ENCODE measurements at places on chromosomes 3 and 15. TPM values are rescaled to one million over a fixed set of nuclear protein-coding genes. Genes with fewer than 3 reads are reported as not detected.

- H3K27ac ChIP-seq: no peak overlapping the region
- DNase-seq: no peak
- H3K4me1 ChIP-seq: no peaks in the 10 kb centered on the region
- H3K27me3 ChIP-seq: no peaks in the 10 kb centered on the region
- no peak overlapping the region for H3K4me3 ChIP-seq
Observed at GRCh38 chr3:195352895-195353488, 82.0 kb upstream of the XXYLT1 start.

The ACVR2B gene
- total RNA-seq: 6.3 TPM

GRCh38 chr15:37015035-37015434 lies 85.3 kb downstream of the MEIS2 start:
- no peak overlapping the region for H3K27ac ChIP-seq
- H3K4me1 ChIP-seq: no peaks in the 10 kb centered on the region
- no peaks in the 10 kb centered on the region for H3K27me3 ChIP-seq
- no peaks in the 10 kb centered on the region for H3K36me3 ChIP-seq

The CAV3 gene
- 0.38 TPM for total RNA-seq

The CKMT1A gene
- total RNA-seq: 0.14 TPM

DNA sequence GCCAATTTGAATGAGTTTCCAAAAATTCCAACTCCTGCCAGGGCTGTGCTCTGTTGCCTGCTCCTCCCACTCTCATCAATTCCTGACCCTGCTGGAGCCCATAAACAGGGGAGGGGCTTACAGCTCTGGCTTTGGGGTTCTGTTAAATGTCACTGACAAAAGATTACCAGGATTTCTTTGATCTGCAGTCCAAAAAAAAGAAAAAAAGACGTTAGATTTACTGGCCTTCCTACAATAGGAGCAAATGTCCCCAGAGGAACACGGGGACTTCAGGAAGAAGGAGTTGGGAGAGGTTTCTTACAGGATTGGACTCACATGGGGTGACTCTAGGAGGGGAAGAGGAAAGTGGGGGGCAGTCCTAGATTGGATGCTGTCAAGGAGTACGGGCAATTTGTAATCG lies 84.3 kb upstream of the RNF7 start:
- no peaks in the 10 kb centered on the region for H3K36me3 ChIP-seq
- no peak overlapping the region for H3K4me3 ChIP-seq
- peaks cover 18% of the 10 kb centered on the region for H3K27me3 ChIP-seq

DNA sequence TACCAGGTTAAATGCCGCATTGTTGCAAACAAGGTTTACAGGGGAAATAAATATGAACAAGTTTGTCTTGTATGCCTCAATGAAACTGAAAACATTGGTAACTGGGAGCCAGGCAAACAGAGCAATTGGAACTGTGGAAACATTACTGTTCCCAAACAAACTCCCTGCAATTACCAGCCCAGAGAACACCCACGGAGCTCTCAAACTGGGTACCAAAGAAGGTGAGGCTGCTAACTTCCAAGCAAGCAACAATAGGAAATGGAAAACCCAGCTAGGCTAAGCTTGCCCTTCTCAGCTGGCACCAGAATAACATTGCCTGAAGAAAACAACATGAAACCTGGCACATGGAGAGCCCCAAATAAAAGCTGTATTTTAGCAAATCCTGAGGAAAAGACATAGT lies 218.9 kb upstream of the THRB start:
- no peaks in the 10 kb centered on the region for H3K36me3 ChIP-seq
- DNase-seq: no peak
- H3K4me1 ChIP-seq: no peaks in the 10 kb centered on the region
- H3K27me3 ChIP-seq: no peaks in the 10 kb centered on the region
- no peak overlapping the region for H3K4me3 ChIP-seq

- no peak overlapping the region for H3K4me3 ChIP-seq
- no peak for DNase-seq
- no peaks in the 10 kb centered on the region for H3K4me1 ChIP-seq
- H3K27me3 ChIP-seq: no peaks in the 10 kb centered on the region
- no peaks in the 10 kb centered on the region for H3K36me3 ChIP-seq
- H3K27ac ChIP-seq: no peak overlapping the region
Observed at GRCh38 chr3:11436775-11437174, 164.6 kb downstream of the ATG7 start.

The XIRP1 gene
- 0.52 TPM for total RNA-seq

The CASR gene
- total RNA-seq: 0.09 TPM

- no peaks in the 10 kb centered on the region for H3K27me3 ChIP-seq
- no peak for DNase-seq
- H3K36me3 ChIP-seq: peaks cover 45% of the 10 kb centered on the region
Observed at GRCh38 chr3:52144796-52145735, 9.2 kb downstream of the POC1A start.

DNA sequence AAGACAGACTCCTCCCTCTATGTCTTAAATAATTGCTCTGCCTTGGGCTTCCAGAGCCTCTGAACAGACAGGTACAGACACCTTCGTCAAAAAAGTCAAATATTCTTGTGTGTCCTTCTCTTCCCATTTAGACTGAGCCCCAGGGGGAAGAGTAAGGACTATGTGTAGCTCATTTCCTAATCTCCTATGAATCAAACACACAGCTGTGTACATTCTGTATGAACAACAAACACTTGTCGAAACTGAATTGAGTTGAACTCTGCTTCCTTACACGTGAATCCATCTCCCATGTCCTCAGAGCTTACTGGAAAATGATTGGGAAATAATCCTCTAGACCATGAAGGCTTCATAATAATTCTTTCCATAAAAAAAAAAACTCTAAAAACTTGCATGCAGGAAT lies 80.8 kb downstream of the MOBP start:
- no peaks in the 10 kb centered on the region for H3K36me3 ChIP-seq
- H3K4me1 ChIP-seq: no peaks in the 10 kb centered on the region
- no peaks in the 10 kb centered on the region for H3K27me3 ChIP-seq
- no peak overlapping the region for H3K27ac ChIP-seq
- DNase-seq: no peak

GRCh38 chr15:82303956-82304777 lies 41.5 kb downstream of the SAXO2 start:
- H3K27me3 ChIP-seq: no peaks in the 10 kb centered on the region
- no peak for DNase-seq

GRCh38 chr15:40441565-40442531 lies 1.1 kb downstream of the BAHD1 start:
- H3K27ac ChIP-seq: no peak overlapping the region
- peaks cover 59% of the 10 kb centered on the region for H3K27me3 ChIP-seq
- DNase-seq: no peak
- peaks cover 22% of the 10 kb centered on the region for H3K4me1 ChIP-seq

DNA sequence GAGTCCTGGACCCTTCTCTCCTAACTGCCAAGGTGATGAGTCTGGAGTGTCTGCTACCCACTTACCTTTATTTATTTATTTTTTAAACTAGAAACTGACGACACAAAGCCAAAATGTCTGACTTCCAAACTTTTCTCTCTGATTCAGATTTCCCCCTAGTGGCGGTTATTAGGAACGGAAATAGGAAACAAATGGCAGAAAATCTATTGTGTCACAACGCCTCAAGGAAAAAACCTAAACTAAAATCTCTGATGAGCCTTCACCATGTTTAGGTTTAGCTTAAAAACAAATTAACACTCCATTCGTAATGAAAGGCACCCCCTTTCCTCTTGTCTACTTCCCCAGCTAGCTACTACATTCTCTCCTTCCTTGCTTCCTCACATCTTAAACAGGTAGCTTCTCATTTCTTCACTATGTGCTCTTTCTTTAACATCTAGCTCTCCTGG lies 94.0 kb upstream of the MEX3B start:
- H3K27me3 ChIP-seq: no peaks in the 10 kb centered on the region
- no peak for DNase-seq
- H3K36me3 ChIP-seq: peaks cover 19% of the 10 kb centered on the region
- H3K4me3 ChIP-seq: no peak overlapping the region
- H3K27ac ChIP-seq: no peak overlapping the region

The HESX1 gene
- total RNA-seq: 2.0 TPM

GRCh38 chr3:9397906-9398699 lies 688 bp downstream of the SETD5 start:
- H3K4me1 ChIP-seq: peaks cover 25% of the 10 kb centered on the region
- H3K4me3 ChIP-seq: peak overlapping the region; percentile 94
- DNase-seq: peak; percentile 46
- peak overlapping the region; percentile 97 for H3K27ac ChIP-seq

- no peaks in the 10 kb centered on the region for H3K36me3 ChIP-seq
- H3K4me1 ChIP-seq: peaks cover 3% of the 10 kb centered on the region
- no peak for DNase-seq
- no peak overlapping the region for H3K4me3 ChIP-seq
Observed at GRCh38 chr3:71554649-71555048, 28.9 kb downstream of the FOXP1 start.

The TICRR gene
- 3.5 TPM for total RNA-seq

- H3K27ac ChIP-seq: no peak overlapping the region
- no peak overlapping the region for H3K4me3 ChIP-seq
Observed at GRCh38 chr3:77325702-77326101, 285.8 kb downstream of the ROBO2 start.

The LXN gene
- 21.9 TPM for total RNA-seq

The CDCP1 gene
- 0.52 TPM for total RNA-seq

GRCh38 chr15:64045774-64046420 lies 388 bp downstream of the DAPK2 start:
- H3K27ac ChIP-seq: no peak overlapping the region
- H3K4me3 ChIP-seq: no peak overlapping the region
- peaks cover 41% of the 10 kb centered on the region for H3K27me3 ChIP-seq
- no peak for DNase-seq

The CRYBG3 gene
- total RNA-seq: 9.2 TPM

The CPLX3 gene
- 0.05 TPM for total RNA-seq

The DPPA2 gene
- 0.14 TPM for total RNA-seq

The ABHD10 gene
- 42.4 TPM for total RNA-seq

DNA sequence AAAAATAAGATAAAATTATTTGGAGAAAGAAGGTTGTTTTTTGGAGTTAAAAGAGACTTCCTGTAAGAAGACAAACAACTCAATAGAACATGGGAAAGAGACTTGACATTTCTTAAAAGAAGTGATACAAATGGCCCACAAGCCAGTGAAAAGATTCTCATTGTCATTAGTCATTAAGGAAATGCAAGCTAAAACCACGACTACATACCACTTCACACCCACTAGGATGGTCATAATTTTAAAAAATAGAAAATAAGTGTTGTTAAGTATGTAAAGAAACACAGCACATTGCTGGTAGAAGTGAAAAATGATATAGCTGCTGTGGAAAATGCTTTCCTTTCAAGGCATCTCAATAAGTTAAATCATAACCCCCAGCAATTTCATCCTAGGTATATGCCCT lies 44.4 kb upstream of the GK5 start:
- H3K27me3 ChIP-seq: no peaks in the 10 kb centered on the region
- DNase-seq: no peak
- H3K4me1 ChIP-seq: no peaks in the 10 kb centered on the region
- no peaks in the 10 kb centered on the region for H3K36me3 ChIP-seq

DNA sequence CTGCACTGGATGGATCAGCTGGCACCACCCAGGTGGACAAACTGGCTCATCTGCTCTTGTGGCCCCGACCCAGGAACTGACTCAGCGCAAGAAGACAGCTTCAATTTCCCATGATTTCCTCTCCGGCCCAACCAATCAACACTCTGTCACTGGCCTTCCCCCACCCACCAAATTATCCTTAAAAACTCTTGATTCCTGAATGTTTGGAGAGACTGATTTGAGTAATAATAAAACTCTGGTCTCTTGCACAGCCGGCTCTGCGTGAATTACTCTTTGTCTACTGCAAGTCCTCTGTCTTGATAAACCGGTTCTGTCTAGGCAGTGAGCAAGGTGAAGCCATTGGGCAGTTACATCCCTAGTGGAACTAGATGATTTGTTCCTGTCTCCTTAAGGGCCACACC lies 16.1 kb downstream of the BDH1 start:
- H3K27me3 ChIP-seq: no peaks in the 10 kb centered on the region
- H3K27ac ChIP-seq: no peak overlapping the region
- H3K4me1 ChIP-seq: peaks cover 9% of the 10 kb centered on the region
- no peak for DNase-seq
- peaks cover 50% of the 10 kb centered on the region for H3K36me3 ChIP-seq

The GASK1A gene
- 1.5 TPM for total RNA-seq

DNA sequence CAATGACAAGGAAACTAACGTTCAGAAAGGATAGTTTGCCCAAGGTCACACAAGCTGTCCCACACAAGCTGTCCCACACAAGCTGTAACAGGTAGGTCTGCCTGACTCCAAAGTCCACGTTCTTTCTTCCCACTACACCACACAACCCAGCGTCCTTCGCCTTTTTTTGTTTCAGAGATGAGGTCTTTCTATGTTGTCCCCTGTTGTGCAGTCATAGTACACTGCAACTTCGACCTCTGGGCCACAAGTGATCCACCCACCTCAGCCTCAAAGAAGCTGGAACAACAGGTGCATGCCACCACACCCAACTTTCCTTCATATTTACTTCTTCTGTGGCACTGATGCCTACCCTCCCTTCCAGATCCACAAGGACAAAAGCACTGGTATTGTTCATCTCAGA lies 21.4 kb downstream of the MB21D2 start:
- H3K36me3 ChIP-seq: no peaks in the 10 kb centered on the region
- H3K27ac ChIP-seq: no peak overlapping the region
- DNase-seq: no peak
- no peak overlapping the region for H3K4me3 ChIP-seq
- H3K4me1 ChIP-seq: no peaks in the 10 kb centered on the region
- H3K27me3 ChIP-seq: no peaks in the 10 kb centered on the region

The PXYLP1 gene
- total RNA-seq: 49.0 TPM

DNA sequence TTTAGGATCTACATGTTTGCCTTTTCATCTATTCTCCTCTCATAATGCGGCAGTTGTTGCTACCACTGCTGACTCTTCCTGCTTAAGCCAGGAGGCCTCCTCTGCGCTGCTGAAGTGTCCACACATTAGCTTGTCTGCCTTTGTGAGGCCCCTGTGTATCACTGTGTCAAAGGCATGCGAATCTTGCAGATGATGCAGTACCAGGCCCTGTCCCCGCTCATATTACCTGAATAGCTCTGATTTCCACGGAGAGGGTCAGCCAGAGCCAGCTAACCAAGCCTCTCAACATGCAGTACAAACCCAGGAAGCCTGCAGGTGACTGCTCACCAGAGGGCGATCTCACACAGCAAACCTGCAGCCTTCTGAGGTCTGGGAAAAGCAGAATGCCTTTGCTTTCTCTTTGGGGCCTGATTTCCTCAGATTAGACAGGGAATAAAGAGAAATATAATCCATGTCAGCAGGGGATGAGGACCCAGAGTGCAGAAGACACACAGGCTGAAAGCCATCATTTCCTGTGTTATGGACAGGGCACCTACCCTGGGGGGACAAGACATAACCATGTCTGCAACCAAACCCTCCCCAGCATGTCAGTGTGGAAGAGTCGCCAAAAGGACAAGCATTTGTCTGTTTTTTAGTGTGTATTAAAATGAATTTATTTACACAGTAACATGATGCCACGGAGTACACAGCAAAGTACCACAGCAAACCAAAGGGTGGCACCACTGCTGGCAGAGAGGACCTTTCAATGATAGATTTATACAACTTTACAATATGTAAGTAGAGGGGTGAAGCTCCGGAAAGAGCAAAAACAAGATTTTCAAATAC lies 36.8 kb upstream of the TSPAN3 start:
- no peak for DNase-seq
- H3K4me1 ChIP-seq: no peaks in the 10 kb centered on the region
- H3K27me3 ChIP-seq: no peaks in the 10 kb centered on the region
- H3K36me3 ChIP-seq: peaks cover 3% of the 10 kb centered on the region
- H3K4me3 ChIP-seq: no peak overlapping the region

- no peak for DNase-seq
- H3K4me1 ChIP-seq: peaks cover 13% of the 10 kb centered on the region
- H3K36me3 ChIP-seq: no peaks in the 10 kb centered on the region
- H3K27me3 ChIP-seq: no peaks in the 10 kb centered on the region
- H3K27ac ChIP-seq: no peak overlapping the region
Observed at GRCh38 chr15:75025107-75025506, 1.7 kb downstream of the PPCDC start.
